RWPE1 (cell line): ENCODE measurements at places on chromosomes 13 and 19.

DNA sequence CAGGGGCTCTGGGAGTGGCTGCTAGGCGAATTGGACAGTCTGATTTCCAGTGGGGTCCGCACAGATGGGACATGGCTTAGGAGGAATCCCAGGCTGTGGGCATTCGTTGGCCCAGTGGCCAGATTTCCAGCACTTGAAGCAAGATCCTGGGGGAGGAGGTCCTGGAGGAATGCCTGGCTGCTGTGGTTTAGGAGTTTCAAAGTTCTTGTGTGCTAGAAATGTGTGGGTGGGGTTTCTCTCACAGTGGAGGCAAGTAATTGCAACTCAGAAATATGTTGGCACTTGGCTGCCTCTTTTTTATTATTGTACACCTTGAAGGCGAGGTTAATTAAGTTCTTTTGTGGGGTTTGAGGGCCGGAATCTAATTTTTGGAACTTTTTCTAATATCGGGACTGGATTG, 17.1 kb downstream of the IGFL3 start:
- no peak for DNase-seq

GRCh38 chr13:48158290-48158689, 63.4 kb upstream of the MED4 start:
- DNase-seq = no peak

GRCh38 chr13:76804801-76805200, 81.4 kb downstream of the KCTD12 start:
- no peak for DNase-seq

GRCh38 chr19:29285187-29285687, 72.3 kb upstream of the UQCRFS1 start:
- no peak for DNase-seq

- DNase-seq = no peak
Observed at GRCh38 chr13:99661791-99662190, 160.5 kb downstream of the TM9SF2 start.
